Ascending aorta (tissue), 2 donors: ENCODE measurements at places on chromosomes 16 and 17. TPM values are rescaled to one million over a fixed set of nuclear protein-coding genes. Genes with fewer than 3 reads are reported as not detected.

DNA sequence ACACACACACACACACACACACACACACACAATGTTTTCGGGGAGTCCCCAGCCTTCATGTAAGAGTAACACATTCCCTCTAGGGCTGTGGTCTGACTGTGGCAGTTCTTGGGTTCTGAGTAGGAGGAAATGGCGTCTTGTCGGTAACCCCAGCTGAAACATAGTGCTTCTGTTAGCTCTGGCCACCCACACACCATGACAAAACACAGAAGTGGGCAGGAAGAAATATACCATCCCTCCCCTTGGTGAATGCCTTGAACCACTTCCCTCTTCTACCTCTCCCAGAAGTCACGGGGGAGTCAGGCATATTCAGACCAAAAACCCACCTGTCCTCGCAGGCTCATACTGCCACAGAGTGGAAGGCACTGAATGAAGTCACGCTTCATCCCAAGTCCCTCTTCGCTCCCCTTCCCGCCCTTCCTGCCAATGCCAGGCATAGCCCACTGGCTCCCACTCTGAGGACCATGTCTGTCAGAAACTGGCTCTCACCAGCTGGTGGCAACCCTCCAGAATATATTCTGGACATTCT lies 11.5 kb downstream of the SLC35B1 start:
- no peak for DNase-seq
- H3K27me3 ChIP-seq = no peaks in the 10 kb centered on the region
- H3K27ac ChIP-seq = peak overlapping the region; percentile 17
- H3K4me1 ChIP-seq = peaks cover 23% of the 10 kb centered on the region
- H3K4me3 ChIP-seq = no peak overlapping the region

DNA sequence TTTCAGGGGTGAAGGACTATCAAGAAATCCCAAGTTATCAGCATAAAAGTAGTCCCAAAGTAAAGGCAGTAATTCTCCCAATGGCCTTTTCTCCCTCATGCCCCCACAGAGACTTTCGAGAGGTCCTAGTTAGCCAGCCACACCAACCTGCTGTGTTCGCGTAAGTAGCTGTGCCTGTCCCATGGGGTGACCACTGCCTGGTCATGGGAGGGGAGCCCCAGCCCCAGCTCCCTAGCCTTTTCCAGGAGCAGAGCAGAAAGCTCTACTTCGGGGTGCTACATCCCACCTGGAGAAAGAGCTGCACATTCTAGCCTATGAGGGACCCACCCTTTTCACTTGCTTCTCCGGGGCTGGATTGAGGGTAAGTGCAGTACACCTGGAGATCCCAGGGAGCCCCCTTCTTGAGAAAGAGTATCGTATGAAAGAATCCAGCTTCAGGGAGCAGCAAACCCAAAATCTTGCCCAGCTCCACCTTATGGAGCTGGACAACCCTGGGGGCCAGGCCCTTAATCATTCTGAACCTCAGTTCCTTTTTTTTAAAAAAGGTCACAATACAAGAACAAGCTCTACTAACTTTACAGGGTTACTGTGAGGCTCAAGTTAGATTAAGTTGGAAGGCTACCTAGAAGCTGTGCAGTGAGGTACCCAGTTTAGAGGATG lies 8.6 kb upstream of the SOST start:
- H3K27ac ChIP-seq = no peak overlapping the region
- H3K4me3 ChIP-seq = no peak overlapping the region
- H3K4me1 ChIP-seq = peaks cover 7% of the 10 kb centered on the region
- DNase-seq = no peak

DNA sequence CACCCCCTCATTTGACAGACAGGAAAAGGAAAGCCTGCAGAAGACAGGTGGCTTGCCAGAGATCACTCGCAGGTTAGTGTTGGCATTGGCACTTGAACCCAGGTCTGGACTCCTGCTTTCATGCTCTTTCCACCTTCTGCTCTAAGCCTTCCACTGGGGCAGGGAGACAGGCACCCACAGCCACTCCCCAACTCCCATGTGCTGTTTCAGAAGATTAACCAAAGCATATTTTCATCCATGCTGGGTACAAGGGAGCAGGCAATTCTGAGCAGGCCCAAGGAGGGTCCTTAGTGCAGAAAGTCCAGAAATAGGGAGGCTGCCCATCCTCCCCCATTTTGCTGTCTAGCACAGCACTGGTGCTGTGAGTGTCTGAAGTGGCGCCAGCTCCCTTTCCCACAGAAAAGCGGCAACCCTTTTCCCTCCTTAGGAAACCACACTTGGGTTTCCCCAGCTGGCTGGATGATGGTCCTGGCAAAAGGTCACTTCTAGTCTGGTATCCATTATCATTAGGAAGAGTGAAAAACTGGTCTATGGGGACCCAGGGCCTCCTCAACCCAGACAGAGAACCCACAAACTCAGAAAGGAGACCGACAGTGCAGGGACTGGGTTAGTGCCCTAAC lies 2.0 kb upstream of the CAVIN1 start:
- H3K4me3 ChIP-seq = no peak overlapping the region
- DNase-seq = no peak
- H3K36me3 ChIP-seq = no peaks in the 10 kb centered on the region
- H3K27ac ChIP-seq = peak overlapping the region; percentile 32
- peaks cover 23% of the 10 kb centered on the region for H3K4me1 ChIP-seq
- no peaks in the 10 kb centered on the region for H3K27me3 ChIP-seq

- H3K4me3 ChIP-seq = no peak overlapping the region
- no peak overlapping the region for H3K27ac ChIP-seq
- DNase-seq = no peak
- H3K27me3 ChIP-seq = no peaks in the 10 kb centered on the region
- no peaks in the 10 kb centered on the region for H3K36me3 ChIP-seq
- no peaks in the 10 kb centered on the region for H3K4me1 ChIP-seq
These were observed 1904.9 kb downstream of the TP53TG3F start for GRCh38 chr16:35364263-35364662.

Gene CCL14
- 168 TPM for total RNA-seq

Gene KRTAP4-4
- not detected for total RNA-seq

Gene CYB5D1
- total RNA-seq = 0.21 TPM
